ENCODE measurements at places on chromosomes 1 and 21.

DNA sequence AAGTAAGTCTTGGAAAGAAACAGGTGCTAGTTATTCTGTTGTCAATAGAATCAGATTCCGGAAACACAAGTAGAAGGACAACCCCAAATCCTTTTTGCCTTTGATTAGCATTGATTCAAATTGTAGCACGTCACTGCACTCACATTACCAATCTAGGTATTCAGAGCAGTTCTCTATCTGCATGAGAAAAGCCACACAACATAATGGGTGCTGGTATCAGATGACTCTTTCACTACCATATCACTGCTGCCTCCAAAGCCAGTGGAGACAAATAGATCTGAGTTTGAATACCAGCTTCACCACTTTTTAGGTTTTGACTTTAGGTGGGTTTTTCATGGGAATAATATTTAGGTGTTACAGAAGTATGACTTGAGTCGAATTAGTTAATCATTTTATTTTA lies 38.9 kb downstream of the RTCA start:
- no peak for DNase-seq

DNA sequence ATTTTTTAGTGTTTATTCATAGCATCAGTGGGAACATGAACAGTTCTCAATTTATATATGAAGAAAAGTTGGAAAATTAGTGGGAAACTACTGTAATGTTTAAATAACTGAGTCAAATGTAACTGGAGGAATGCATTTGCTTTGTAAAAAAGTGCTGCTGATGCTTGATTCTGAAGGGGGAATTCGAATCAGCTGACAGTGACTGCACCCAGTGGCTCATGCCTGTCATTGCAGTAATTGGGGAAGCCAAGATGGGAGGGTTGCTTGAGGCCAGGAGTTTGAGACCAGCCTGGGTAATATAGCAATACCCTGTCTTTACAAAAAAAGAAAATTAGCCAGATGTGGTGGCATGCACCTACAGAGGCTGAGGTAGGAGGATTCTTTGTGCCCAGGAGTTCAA lies 398.4 kb downstream of the ZP4 start:
- DNase-seq: peak; percentile 8

- DNase-seq: no peak
These were observed 102.6 kb downstream of the APP start for GRCh38 chr21:26067836-26068594.

DNA sequence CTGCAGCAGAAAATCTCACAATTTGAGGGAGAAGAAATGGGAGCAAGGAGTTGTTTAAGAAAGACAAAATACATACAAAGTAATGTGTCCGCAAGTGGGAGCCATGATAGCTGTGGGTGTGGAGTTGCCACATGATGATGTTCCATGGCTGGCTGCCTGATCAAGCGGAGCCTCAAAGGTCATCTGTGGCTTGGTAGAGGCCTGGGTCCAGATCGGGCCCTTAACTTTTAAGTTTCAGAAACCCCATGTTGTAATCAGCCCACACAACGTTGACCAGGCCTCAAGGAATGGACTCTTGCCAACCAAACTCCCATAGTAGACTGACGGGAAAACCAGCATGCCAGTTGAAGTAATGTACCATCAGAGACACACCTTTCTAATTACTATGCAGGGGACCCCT lies 64.7 kb upstream of the ANGPTL1 start:
- no peak for DNase-seq

DNA sequence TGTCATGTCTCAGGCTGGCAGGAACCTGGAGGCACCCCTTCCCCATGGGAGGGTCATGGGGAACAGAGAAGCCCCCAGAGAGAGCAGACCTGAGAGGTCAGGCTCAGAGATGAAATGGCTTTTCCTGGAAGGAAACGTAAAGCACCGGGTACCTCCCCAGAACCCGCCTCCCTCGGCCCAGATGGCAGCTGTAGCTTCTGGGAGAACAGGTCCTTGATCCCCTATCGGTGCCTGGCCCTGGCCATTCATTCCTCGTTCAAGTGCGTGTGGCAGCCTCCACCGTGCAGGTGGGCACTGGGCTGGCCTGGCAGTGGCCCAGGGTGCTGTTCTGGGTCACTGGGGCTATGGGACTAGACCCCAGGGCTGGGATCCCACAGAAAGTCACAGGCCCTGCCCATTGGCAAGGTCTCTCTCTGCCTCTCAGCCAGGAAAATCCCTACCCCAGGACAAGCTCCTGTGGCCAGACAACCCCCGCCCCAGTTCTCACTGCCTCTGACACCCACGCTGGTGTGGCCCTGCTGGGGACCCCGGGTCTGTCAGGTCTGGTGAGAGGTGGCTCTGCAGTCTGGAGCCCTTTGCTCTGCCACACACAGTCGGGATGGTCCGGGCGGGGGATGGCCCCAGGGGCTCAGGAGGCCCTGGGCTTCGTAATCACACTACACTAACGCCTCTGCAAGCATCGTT lies 183.2 kb upstream of the VAMP3 start:
- DNase-seq: no peak

DNA sequence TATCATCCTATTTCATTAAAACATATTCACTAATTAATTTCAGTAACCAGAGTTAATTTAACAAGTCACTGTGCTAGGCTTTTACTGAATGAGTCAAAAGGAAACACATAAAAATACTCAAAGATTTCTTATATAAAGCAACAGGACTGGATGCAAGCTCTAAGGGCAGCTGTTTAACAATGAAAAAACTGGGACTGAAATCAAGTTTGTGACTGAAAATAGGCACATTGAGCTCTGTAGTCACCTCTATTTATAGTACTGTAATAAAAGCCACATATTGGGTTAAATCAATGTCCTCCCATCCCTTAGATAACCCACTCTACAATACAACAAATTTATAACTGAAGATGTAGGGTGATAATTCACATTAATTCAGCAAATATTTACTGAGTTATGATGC lies 52.4 kb downstream of the SMYD3 start:
- DNase-seq: no peak

DNA sequence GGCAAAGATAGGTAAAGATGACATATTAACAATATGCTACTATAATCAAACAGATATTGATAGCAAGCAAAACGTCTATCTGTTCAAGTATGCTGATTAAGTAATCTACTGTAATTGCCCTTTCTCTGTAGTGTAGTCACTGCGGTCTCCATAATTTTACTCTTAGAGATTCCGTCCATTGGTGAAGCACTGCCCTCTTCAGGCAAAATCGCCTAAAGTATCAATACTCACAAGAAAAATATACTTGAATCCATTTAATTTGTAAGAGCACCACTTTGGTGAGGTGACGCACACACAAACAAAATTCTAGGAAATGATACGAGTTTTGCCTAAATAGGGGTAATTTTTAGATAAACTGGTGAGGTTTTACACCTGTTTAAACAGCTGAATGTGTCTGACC lies 434.6 kb upstream of the CHRM3 start:
- DNase-seq: no peak

GRCh38 chr1:21605964-21606705 lies 63.0 kb downstream of the RAP1GAP start:
- DNase-seq: no peak

GRCh38 chr1:84835169-84835568 lies 57.8 kb downstream of the LPAR3 start:
- no peak for DNase-seq

GRCh38 chr1:172581273-172581672 lies 48.3 kb downstream of the SUCO start:
- no peak for DNase-seq

- DNase-seq: no peak
These were observed 10.3 kb downstream of the ERRFI1 start for GRCh38 chr1:8015809-8016165.

DNA sequence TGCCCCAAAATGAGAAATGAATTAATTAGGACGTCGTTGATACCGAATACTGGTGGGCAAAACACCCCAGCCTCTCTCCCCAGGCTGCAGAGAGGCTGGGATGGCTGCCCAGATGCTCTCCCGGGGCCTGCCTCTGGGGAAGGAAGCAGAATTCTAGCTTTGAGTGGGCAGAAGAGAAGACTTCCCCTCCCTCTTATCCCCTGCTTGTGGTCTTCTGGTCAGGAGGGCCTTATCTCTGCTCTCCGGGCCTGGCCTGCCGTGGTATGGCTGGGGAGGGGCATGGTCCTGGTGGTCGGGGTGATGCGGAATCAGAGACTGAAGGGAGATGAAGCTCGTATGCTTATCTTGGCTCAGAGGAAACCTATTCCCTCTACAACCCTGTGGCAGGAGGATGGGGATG lies 9.8 kb upstream of the CSF3R start:
- DNase-seq: no peak

DNA sequence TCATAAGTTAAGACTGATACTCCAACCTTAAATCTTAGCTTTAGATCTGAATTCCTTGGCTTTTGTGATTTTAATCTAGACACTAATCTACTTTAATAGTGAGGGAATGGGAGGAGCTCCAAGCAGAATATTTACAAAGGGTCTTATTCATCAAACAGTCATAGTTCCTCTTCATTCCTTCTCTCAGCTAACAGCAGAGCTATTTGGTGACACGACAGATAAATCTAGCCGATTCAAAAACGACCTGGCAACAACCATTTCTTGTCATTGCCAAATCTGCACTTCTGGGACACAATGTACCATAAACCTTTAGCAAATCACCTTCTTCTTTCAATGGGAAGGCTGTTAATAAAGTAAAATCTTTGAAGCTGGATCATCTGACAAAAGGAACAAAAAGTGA lies 52.8 kb upstream of the FOXD3 start:
- DNase-seq: no peak

DNA sequence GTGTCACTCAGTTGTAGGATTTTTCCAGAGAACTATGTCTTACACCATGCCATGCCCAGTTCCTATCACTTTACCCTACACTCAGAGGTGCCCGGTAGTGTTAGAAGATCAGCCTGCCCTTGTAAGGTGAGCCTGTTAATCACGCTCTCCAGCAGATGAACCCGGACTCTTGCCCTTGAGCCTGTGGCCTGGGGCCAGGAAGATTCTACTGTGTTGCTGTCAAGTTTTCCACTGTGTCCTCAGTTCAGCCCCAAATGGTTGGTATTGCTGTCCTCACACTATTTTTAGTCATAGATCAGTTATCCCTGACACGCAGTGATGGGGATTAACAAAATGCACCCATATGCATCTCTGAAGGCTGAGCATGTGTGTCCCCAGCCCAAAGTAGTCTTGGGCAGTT lies 105.0 kb upstream of the SPAG17 start:
- DNase-seq: no peak

DNA sequence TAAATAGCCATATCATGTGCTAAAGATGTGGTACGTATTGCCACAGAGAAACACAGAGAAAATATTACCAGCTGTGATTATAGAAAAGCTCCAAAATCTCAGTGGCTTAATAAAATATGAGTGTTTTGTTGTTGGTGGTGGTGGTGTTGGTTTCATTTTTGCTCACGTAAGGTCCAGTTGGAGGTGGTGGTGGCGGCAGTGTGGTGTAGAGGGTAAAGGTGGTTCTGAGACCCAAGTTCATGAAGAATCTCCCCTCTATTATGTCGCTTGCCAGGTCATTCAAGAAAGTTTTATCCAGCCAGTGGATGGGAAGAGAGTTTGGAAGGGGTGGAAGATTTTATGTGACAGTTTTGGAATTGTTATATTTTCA lies 217.6 kb upstream of the SAMSN1 start:
- DNase-seq: no peak

GRCh38 chr1:12477936-12478611 lies 139.9 kb downstream of the DHRS3 start:
- peak; percentile 53 for DNase-seq

DNA sequence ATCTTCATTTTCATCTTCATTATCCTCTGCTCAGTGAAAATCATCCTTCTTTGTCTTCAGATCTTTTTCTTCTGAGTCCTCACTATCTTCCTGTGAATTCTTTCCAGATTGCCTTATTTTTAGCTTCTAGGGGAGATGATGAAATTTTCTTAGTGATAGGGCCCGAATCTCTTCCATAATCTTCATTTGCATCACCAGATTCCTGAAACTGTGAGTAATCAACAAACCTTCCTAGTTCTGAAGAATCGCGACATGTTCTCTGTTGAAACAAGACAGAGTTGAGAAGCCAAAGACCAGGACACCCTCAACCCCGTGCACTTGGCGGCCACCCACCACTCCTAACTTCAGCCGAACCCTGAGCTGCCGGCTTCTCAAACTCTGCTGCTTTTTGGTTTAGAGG lies 92.8 kb upstream of the CDC42BPA start:
- no peak for DNase-seq

DNA sequence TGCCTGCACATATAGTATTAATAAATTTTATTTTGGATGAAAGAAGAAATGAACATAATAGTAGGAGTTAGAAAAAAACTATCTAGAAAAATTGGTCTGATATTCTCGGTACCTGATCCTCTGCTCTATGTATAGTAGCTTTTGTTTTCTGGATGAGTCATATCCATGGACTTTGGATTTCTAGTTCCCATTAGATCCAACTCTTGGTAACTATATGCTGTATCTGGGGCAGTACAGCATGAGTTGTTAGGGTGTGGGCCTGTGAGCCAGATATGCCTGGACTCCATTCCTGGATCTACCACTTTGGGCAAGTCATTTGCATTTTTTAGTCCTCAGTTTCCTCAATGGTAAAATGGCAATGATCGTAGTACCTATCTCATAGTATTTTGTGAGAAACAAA lies 372.2 kb upstream of the PKN2 start:
- DNase-seq: no peak

- DNase-seq: no peak
These were observed 214.6 kb upstream of the NFIA start for GRCh38 chr1:60867782-60868181.

GRCh38 chr1:62687903-62688686 lies at the start of gene DOCK7:
Gene DOCK7, minus strand, starts transcription at chr1:62688386. Its CDS starts 122 bp downstream, at chr1:62688264.
- DNase-seq: peak; percentile 93

- no peak for DNase-seq
These were observed 717.5 kb downstream of the RWDD3 start for GRCh38 chr1:95951371-95952102.

DNA sequence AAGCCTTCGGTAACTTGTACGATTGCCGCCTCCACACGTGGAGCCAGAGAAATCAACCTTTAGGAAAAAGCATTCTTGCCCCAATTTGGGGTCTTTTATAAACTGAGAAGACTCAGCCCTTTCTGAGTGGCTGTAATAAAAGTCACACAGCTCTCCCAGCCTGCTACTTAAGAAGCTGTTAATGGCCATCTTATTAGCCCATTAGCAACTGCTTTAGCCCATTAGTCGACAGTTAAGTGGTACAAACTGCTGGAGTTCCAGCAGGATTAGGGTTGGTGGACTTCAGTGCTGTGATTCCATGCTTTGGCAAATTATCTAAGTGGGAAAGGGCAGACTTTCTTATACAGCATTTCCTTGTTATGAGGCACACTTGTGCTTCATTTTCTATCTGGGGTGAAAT lies 461.3 kb downstream of the RPS6KC1 start:
- DNase-seq: peak; percentile 8

- no peak for DNase-seq
These were observed 38.8 kb upstream of the HAO2 start for GRCh38 chr1:119329541-119330461.

GRCh38 chr1:54681358-54681757 lies 34.3 kb upstream of the TTC4 start:
- DNase-seq: no peak

- no peak for DNase-seq
These were observed 28.1 kb downstream of the SFPQ start for GRCh38 chr1:35164893-35165292.

DNA sequence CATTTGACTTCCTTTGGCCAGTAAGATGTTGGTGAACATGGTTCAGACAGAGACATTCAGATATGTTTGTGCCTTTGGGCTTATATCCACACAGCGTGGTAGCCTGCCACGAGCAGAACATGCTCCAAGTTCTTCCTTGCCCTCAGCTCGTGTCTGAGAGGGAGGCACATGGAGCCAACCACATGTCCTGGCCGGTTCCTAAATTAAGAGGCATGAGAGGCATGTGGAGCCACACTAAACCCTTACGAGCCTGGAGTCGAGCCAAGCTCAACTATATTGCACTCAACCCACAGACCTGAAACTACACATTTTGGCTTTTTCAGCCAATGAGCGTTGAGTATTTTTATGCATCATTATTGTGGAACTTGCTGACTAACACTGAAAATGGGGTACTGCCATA lies 133.7 kb upstream of the KCNK1 start:
- no peak for DNase-seq

Measured in ELF-1 (cell line).